NCI-H1436 (cell line): ENCODE measurements at places on chromosomes 1 and 21.

DNA sequence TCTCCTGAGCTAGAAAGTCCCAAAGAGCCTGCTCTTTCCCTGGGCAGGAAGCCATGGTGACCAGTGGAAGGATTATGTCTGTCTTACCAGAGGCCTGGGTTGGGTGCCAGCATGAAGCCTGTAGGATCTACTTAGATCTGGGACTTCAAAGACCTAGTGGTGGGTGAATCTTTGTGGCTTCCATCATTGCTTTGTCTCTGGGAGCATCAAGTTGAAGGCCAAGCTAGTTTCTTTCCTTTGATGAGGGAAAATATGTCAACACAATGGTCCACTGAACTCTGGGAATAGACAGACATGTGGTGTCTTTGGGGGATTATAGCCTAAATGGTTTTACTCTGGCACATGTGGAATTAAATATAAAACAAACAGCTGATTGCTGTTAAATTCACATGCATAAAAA, 100.5 kb upstream of the HOOK1 start:
- DNase-seq = no peak

- DNase-seq = no peak
Measured at GRCh38 chr21:44255511-44255981, 6.2 kb downstream of the DNMT3L start.

- peak; percentile 91 for DNase-seq
Measured at GRCh38 chr1:39954870-39955546, at the start of gene MFSD2A. MFSD2A (plus strand) TSS chr1:39955145; CDS start chr1:39955293, 148 bp downstream.

GRCh38 chr1:61395146-61395800, 312.9 kb downstream of the NFIA start:
- no peak for DNase-seq

DNA sequence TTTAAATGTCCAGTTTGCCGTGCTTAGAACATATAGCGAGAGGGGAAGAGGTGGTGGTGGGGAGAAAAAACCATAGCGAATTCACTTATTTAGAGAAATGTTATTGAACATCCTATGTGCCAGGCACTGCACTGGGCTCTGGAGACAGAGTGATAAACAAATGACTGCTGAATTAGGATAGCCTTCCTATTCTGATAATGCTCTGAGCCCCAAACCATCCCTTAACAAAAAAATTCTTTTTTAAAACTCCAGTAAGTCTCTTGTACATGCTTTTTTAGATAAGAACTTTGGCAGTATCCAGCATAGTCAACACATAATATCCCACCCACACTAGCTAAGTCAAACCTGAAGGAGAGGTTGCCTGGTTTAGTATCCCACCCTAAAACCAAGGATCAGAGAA, 8.5 kb downstream of the SZT2 start:
- DNase-seq = no peak

- no peak for DNase-seq
Measured at GRCh38 chr1:92323473-92324453, 24.9 kb downstream of the RPAP2 start.

DNA sequence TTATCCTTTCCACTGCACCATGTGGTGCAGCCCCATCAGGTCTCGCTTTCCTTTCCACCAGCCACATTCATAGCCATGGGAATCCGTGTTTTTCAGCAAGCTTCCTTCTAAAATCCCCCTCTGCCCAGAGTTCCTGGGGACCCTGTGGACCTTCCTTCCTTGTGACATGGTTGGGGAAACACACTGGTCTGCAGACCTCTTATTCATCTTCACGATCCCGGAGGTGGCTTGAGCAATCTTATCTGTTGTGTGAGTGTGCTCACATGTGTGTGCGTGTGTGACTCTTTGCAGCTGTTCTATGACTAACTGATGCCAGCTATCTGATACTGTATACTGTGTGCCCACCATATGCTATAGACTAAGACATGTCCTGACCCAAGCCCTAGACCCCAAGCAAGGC, 15.6 kb upstream of the IL10 start:
- DNase-seq = no peak

DNA sequence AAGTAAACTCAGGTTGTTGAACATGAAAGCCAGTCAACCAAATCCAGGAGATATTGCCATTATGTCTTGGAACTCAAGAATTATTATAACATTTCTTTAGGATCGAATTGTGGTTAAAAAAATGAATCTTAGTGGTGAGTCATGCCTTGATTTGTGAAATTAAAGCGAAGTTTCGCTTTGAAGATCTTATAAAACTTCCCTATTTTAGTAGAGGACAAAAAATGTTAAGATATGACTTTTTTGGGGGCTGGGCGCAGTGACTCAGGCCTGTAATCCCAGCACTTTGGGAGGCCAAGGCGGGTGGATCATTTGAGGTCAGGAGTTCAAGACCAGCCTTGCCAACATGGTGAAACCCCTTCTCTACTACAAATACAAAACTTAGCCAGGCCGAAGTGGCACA, 39.5 kb upstream of the PTBP2 start:
- DNase-seq = no peak
